ENCODE measurements at places on chromosomes 5 and 9. TPM values are rescaled to one million over a fixed set of nuclear protein-coding genes. Genes with fewer than 3 reads are reported as not detected.

Gene ANKRA2
- 15.3 TPM for total RNA-seq

Gene PCDH12
- total RNA-seq = 0.14 TPM

Gene OTP
- total RNA-seq = not detected

Gene TMEM174
- total RNA-seq = not detected

Gene IL31RA
- total RNA-seq = 0.71 TPM

Gene NRARP
- 0.09 TPM for total RNA-seq

Gene LCN15
- not detected for total RNA-seq

Gene SEMA5A
- total RNA-seq = 5.3 TPM

Gene ORM2
- total RNA-seq = not detected

Gene C1QTNF3
- total RNA-seq = 2.0 TPM

Gene CAMK2A
- total RNA-seq = 0.71 TPM

Gene SH3PXD2B
- total RNA-seq = 27.2 TPM

Gene RFESD
- total RNA-seq = 1.7 TPM

Gene PDE8B
- total RNA-seq = 0.14 TPM

Gene TAL2
- total RNA-seq = not detected

Gene MAMDC2
- total RNA-seq = 3.0 TPM

Gene PCDHGC5
- total RNA-seq = 2.6 TPM

Gene LPAR1
- 101 TPM for total RNA-seq

Gene SLC25A2
- total RNA-seq = 0.18 TPM

Gene LRRC70
- 0.57 TPM for total RNA-seq

Gene CA9
- 2.0 TPM for total RNA-seq

Gene FREM1
- total RNA-seq = under 0.01 TPM

Gene CATSPER3
- 0.14 TPM for total RNA-seq

Gene PCDHB3
- 0.55 TPM for total RNA-seq

Gene IL4
- not detected for total RNA-seq

Gene OR1J2
- 0.14 TPM for total RNA-seq

Gene AJM1
- 1.4 TPM for total RNA-seq

Gene NKD2
- total RNA-seq = 12.0 TPM

Gene HTR4
- not detected for total RNA-seq

Gene CCNI2
- total RNA-seq = not detected

Gene SPINK6
- total RNA-seq = 15.6 TPM

Gene DOCK2
- total RNA-seq = 4.4 TPM

Gene ETF1
- total RNA-seq = 100 TPM

Gene GLDC
- total RNA-seq = 1.4 TPM

Gene DDX31
- total RNA-seq = 7.1 TPM

Gene HINT2
- 30.4 TPM for total RNA-seq

Gene CCDC192
- total RNA-seq = not detected

Gene C5orf52
- not detected for total RNA-seq

Gene SPATA31D4
- not detected for total RNA-seq

Gene GDNF
- total RNA-seq = 0.65 TPM

Gene PRRX2
- 23.2 TPM for total RNA-seq

Gene ARID3C
- 0.14 TPM for total RNA-seq

Gene GDA
- total RNA-seq = not detected

Gene KCTD16
- 2.4 TPM for total RNA-seq

Gene FOXD4L3
- not detected for total RNA-seq

Gene GPR107
- 20.8 TPM for total RNA-seq

Gene TTC23L
- total RNA-seq = 0.37 TPM

Gene TXNDC8
- not detected for total RNA-seq

Gene ZFP2
- total RNA-seq = 0.83 TPM

Gene FUT7
- not detected for total RNA-seq

Gene NPM1
- 1,458 TPM for total RNA-seq

Gene IFNA5
- total RNA-seq = not detected

Gene PCDHGA6
- total RNA-seq = 3.2 TPM

Gene PCDHGA4
- total RNA-seq = 4.5 TPM

Gene EXOSC2
- total RNA-seq = 18.9 TPM

Gene ARHGAP26
- 7.4 TPM for total RNA-seq

Gene PALM2AKAP2
- total RNA-seq = 9.7 TPM
